MG63 (cell line): ENCODE measurements at places on chromosomes 12 and 14. TPM values are rescaled to one million over a fixed set of nuclear protein-coding genes. Genes with fewer than 3 reads are reported as not detected.
A peak's percentile ranks its signal among the peaks of the same experiment; 100 is the strongest.

GRCh38 chr12:1310653-1311052 is 283.7 kb downstream of the FBXL14 start:
- DNase-seq: no peak

GRCh38 chr14:100476012-100476822 is 111.0 kb downstream of the BEGAIN start:
- DNase-seq: peak; percentile 93

- DNase-seq: no peak
These were observed 228.1 kb downstream of the CHST11 start for GRCh38 chr12:104684884-104685283.

- no peak for DNase-seq
These were observed 9.7 kb downstream of the TPH2 start for GRCh38 chr12:71948390-71948789.

DNA sequence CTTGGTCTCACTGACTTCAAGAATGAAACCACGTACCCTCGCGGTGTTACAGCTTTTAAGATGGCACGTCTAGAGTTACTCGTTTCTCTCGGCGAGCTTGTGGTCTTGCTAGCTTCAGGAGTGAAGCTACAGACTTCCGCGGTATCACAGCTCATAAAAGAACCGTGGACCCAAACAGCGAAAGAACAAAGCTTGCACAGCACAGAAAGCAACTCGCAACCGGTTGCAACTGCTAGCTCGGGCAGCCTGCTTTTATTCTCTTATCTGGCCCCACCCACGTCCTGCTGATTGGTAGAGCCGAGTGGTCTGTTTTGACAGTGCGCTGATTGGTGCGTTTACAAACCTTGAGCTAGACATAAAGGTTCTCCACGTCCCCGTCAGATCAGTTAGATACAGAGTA is 4.2 kb upstream of the CLEC4C start:
- DNase-seq: no peak

COQ6 gene
- 63.1 and 68.3 TPM in 2 replicates for total RNA-seq

GRCh38 chr12:9607716-9608115 is at the start of gene KLRB1:
Gene KLRB1, minus strand, starts transcription at chr12:9607916. Its CDS starts 77 bp downstream, at chr12:9607839.
- no peak for DNase-seq

- no peak for DNase-seq
These were observed 64.5 kb downstream of the TSPAN9 start for GRCh38 chr12:3141339-3142321.

- no peak for DNase-seq
These were observed 30.4 kb downstream of the CHST11 start for GRCh38 chr12:104486943-104487819.

- DNase-seq: peak; percentile 30
These were observed 91.4 kb downstream of the PLEKHA5 start for GRCh38 chr12:19220852-19221466.

STX2 gene
- total RNA-seq: 23.6 and 30.2 TPM in 2 replicates

GRCh38 chr12:92046557-92047392 is 98.9 kb downstream of the BTG1 start:
- no peak for DNase-seq

DCN gene
- 129 and 159 TPM in 2 replicates for total RNA-seq

DNA sequence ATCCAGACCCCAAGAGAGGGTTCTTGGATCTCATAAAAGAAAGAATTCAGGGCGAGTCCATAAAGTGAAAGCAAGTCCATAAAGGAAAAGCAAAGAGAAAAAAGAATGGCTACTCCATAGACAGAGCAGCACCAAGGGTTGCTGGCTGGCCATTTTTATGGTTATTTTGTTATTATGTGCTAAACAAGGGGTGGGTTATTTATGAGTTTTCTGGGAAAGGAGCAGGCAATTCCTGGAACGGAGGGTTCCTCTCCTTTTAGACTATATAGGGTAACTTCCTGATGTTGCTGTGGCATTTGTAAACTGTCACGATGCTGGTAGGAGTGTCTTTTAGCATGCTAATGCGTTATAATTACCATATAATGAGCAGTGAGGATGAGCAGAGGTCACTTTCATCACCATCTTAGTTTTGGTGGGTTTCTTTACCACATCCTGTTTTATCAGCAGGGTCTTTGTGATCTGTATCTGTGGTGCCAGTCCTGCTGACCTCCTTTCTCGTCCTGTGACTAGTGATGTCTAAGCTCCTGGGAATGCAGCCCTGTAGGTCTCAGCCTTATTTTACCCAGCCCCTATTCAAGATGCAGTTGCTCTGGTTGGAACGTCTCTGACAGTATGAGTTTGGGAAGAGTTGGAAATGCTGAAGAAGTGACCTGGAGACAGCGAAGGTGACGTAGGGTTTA is 100.5 kb downstream of the ZNF664 start:
- no peak for DNase-seq

PTHLH gene
- total RNA-seq: not detected in 2 replicates

LRP1-AS gene
- not detected in 2 replicates for total RNA-seq

DNA sequence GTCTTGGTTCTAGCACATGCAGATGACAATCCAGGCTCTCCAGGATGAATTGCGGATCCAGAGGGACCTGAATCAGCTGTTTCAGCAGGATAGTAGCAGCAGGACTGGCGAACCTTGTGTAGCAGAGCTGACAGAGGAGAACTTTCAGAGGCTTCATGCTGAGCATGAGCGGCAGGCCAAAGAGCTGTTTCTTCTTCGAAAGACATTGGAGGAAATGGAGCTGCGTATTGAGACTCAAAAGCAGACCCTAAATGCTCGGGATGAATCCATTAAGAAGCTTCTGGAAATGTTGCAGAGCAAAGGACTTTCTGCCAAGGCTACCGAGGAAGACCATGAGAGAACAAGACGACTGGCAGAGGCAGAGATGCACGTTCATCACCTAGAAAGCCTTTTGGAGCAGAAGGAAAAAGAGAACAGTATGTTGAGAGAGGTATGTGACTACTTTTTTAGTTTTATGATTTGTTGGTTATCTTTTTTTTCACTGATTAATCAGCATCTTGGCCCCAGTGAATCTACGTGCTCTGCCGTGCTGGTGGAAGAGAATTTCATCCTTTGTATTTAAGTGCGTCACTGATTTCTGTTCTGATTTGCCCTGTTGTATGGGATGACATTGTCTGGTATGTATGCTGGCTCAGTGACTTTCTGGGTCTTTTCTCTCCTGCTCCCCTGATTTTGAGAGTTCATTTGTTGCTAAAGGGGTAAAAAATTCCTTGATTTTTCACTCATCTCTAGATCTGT is 92.3 kb downstream of the ERC1 start:
- DNase-seq: no peak

GRCh38 chr14:38129705-38130104 is 78.0 kb upstream of the SSTR1 start:
- no peak for DNase-seq

KLRB1 gene
- not detected in 2 replicates for total RNA-seq

GRCh38 chr12:7375145-7375543 is 68.8 kb downstream of the CD163L1 start:
- DNase-seq: no peak

DNA sequence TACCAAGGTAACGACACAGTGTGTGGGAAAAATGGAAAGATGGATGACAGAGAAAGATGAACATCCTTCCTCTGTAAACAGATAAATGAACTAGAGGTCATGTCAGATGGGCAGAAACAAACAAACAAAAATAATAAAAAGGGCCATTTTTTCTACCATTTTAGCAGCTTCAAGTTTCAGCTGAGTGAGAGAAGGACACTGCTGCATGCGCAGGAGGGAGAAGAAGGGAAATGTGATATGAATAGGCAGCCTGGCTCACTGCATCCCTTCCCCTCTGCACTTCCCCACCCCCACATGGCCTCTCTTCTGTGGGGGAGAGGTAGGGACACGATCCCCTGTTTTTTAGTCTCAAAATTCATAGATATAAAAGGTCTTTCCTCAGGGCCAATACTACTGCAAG is 492.0 kb downstream of the NELL2 start:
- no peak for DNase-seq

GRCh38 chr14:92631098-92631497 is 117.3 kb downstream of the LGMN start:
- DNase-seq: no peak

TMEM52B gene
- not detected in 2 replicates for total RNA-seq

NGB gene
- total RNA-seq: not detected in 2 replicates

PIWIL1 gene
- not detected in 2 replicates for total RNA-seq

DNA sequence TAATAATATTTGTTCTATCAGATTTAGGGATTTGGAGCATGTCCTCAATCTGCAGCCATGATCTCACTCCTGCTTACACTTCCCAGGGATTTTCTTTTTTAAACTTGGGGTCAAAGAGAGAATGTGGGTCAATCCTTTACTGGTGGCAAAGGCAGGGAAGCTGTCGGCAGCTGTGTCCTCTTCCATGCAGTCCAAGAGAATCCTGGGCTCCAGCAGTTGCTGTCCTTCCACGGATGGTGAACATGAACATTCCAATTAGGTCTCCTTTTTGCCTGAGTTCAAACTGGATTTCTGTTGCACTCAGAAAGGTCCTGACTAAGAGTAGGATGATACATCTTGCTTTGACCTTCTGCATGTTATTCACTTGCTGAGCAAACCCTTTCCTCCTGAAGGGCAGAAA is 73.9 kb downstream of the ARL6IP4 start:
- no peak for DNase-seq

CLEC1B gene
- total RNA-seq: not detected in 2 replicates

DNA sequence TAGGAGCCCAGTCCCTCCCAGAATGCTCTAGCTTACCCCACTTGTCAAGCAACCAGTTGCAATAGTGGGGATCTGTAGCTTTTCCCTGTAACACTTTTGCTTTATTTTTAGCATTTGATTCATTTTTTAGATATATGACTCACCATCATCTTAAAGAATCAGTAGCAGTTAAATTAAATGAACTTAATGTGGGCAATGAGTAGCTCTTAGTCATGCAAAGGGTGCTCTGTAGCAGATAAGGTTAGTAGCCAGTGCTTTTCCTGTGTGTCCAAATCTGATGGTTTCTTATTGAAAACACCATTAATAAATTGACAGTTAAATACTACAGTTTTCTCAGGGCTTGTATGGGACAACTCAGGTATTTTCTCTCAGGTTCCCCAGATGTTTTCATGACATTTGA is 311.8 kb downstream of the RERGL start:
- no peak for DNase-seq

DNA sequence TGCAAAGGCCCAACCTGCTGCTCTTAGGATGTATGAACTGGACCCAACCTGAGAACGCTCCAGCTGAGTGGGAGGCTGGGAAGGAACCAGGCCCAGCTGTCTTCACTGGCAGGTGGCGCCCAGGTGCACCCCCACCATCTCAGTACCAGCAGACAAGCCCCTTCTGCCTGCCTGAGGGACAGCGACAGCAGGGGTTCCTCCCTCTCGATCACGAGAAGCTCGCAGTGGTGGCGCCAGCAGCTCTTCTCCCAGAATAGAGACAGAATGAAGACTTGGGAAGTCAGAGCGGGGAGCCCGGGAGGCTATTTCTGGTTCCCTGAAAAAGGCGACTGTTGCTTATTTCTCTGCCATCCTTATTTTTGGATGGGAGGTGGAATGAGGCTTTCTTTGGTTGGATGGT is 46.5 kb downstream of the CHGA start:
- no peak for DNase-seq

TSPAN11 gene
- 1.0 and 1.2 TPM in 2 replicates for total RNA-seq

RERG gene
- not detected in 2 replicates for total RNA-seq

DNA sequence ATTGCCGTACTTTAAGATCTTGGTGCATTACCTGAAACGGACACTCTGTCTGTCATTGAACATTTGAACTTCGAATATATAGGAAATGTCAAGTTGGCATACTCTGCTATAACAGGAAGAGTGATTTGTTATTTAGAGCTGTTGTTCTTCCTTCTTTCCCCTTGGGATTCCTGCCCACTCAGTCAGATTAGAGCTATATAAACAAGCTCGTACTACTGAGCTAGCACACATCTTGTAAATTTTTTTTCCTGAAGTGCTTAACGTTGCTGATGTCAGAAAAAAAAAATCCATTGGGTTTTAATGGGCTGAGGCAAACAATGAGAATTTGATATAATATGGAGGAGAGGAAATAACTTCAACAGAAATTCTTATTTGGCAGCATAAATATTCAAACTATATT is 26.8 kb downstream of the RGS6 start:
- no peak for DNase-seq

CLEC14A gene
- total RNA-seq: not detected in 2 replicates

SIX1 gene
- 4.1 and 10.7 TPM in 2 replicates for total RNA-seq

DNA sequence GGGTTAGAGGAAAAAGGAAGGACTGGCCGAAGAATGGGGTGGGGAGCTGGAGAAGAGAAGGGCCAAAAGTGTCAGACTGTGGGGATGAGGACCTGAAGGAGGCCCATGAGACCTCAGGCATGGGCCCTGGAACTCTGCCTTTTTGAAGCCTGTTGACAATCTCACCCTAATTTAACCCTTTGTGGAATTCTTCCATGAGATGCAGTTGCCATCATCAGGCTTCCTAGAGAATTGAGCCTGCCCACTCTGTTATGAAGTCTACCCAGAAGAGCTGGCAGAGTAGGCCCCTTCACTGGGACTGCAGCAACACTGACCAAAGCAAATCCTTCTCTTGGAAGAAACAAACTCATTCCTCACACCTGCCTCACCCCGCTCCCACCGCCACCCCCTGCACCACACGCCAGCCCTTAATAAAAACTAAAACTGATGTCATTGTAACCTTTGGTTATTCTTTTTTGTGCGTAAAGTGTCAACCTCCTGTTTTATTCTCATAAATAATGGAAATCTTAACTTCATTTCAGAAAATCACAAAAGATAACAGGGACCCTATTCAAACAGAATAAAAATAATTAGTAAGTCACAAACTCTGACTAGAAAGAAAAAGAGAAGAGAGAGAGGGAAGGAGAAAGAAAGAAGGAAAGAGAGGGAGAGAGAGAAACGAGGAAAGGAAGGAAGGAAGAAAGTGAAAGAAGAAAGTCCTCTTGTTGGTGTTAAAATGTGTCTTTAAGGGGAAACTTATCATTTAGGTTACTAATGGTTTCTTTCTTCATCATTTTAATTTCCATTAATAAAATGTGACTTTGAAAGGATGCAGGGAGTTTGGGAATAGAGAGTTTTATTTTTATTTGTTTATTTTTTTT is 61.3 kb downstream of the CRADD start:
- no peak for DNase-seq

GRCh38 chr12:3658327-3659163 is 94.4 kb downstream of the CRACR2A start:
- no peak for DNase-seq

DNA sequence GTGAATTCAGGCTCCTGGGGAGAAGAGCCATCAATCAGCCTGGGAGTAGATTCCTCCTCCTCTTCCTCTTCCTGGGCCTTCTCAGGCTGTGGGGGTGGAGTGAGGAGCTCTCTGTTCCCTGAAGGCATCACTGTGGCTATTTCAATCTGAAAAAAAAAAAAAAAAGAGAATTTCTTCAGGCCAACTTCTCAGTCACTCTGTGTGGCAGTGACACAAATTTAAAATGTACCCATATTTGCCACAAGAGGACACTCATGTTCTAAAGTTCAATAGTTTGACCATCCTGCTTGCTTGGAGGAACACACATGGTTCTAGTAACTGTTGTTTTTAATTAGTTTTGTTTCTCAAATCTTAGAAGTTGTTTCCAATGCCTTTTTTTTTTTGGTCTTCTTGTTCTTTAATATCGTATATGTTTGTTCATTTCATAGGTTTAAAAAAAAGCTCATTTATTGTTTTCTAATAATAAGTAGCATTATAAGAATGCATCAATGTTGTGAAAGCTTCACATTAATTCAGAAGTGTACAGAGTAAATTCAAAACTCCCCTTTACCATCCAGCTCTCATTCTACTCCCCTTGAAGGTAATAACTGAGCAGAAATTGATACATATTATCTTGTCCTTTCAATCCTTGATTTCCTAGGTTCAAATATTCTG is 23.3 kb upstream of the CCER1 start:
- DNase-seq: no peak
